ENCODE measurements at places on chromosomes 3 and 15.

DNA sequence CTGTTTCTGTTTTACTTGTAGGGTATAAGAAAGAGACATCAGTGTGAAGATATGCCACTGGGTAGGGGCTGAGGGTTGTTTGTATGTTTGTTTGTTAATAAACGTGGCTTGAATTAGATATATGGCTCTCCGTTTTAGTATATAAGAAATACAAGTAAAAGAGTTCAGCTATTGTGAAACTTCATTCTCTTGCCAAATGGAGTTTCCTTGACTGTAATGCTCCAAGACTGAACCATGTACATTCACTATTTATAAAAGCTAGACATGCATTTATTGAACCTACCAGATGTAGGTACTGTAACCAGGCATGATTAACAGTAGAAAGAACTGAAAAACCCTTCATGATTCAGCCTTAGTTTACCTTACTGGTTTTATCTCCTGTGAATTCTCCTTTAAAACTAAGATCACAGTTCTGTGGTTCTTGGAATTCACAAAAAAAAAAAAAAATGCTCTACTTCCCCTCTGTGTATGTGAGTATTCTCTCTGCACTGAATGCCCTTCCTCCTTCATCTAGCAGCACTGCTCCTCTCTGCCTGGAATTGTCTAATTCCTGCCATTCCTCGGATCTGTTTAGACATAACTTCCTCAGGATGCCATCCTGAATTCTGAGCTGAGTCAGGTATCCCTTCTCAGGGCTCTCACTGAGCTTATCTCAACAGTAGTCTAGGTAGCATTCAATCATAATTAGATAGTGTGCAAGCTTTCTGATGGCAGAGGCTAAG is 504.4 kb downstream of the FHIT start:
- DNase-seq = no peak

DNA sequence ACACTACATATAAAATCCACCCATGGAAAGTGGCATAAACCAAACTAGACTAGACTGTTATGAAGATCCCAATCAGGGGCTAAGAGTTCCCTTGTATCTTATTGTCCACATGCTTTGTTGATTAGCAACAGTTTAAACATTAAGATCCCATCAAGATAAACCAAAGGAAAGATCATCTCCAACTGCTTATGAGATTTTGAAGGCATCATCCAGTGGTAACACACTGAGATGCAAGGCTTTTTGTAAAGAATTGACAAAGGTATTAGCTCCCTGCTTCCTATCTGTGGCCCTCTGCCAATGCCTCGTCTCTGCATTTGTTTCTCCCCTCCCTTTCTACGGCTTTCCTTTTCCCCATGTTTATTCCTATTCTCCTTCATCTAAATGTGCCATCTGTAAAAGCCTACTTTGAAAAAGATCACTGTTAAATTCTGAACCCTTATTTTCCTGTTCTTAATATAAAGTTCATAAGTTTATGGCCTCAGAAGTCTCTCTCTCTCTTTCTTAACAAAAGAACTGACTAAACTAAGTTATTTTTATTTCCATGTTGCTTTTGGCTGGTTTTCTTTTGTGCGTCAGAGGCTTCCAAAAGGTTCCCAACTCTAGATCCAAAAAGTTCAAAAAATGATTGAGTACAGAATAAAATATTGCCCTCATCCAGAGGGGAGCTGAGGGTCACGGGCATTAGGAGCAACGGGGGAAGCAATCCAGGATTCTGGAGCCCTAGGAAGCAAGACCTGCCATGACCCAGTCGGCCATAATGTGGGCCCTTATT is 5.5 kb downstream of the PLD1 start:
- no peak for DNase-seq

DNA sequence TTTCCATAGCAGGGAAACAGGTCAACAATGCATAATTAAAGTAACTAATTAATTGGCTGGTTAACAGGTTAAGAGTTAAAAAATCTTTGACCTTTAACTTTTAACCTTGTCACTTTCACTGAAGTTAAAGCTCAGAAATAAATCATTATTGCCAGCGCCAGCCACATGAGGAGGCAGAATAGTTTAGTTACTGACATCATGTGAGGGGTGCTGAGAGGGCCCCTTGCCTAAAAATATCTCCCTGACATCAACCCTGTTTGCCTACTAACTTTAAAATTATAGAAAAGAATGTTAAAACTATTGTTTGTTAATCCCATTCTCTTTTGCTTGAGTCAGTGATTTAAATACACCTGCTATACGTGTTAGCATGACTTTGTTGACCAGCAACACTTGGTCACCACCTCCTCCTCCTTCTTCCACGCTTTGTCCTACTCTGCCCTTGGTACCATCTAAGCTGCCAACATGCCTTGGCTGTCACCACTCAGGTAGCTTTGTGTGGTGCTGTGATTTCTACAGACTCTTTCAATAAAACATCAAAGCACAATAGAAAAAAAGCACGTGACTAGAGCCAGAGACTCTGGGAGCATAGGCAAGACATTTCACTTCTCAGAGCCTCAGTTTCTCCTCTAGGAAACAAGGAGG is 2.7 kb downstream of the FBXO40 start:
- DNase-seq = no peak

DNA sequence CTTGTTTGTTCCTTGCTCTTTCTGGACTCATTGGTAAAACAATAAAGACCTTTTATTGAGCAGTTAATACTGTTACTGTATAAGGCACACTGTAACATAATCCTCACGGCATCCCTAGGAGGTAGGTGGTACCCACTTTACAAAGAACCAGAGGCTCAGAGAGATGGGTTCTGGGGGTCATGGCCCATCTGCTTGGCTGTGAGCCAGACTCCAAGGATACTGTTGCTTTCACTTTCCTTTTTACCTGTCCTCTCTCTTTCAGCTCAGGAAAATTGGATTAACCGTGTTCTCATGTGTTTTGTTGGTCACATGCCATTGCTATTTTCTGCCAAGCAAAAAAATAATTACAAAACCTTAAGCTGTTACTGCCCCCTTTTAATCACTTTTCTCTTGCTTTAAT is 34.8 kb upstream of the FILIP1L start:
- DNase-seq = no peak

DNA sequence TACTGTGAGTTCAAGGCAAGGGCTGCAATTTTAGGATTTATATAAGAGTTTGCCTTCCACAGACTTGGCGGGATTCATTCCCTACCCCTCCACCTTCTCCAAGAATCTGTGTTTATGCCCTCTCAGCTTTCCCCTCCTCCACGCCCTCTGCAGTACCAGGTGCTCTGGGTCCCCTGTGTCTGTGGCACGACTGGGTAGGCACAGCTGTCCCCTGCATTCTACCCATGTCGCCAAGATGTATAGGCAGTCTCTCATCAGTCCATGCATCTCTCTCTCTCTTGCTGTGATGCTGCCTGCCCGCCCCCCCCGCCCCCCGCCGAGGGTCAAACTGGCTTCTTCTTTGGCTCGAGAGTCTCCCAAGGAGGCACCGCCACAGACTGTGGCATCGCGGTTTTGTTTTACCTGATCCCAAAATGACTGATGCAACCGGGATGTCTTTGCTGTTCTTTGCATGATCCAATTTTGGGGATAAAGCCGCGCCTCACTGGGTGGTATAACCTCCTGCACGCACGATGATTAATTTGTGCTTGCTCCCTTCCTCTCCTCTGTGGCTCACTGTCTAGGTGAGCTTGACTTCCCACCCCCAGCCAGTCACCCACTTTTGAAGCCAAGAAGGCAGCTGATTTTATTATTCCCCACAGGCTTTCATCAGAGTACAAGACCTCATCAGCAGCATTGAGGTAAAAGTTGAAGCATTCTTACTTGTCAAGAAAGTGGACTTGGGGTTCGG is 43.7 kb downstream of the EFCAB12 start:
- no peak for DNase-seq

GRCh38 chr3:89803711-89804110 is 696.3 kb downstream of the EPHA3 start:
- no peak for DNase-seq

DNA sequence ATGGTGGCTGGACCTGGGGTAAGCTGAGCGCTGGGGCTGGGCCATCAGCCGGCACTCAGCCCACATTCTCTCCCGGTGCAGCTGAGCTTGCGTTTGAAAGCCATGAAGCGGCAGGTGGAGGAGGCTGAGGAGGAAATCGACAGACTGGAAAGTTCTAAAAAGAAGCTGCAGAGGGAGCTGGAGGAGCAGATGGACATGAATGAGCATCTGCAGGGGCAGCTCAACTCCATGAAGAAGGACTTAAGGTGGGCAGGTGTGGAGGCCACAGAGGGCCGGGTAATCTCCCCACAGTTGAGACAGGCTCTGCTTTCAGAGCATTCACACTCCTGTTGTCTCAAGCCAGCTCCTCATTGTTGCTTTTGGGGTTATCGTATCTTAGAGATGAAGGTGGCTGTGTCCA is 45.7 kb upstream of the MYZAP start:
- no peak for DNase-seq

- no peak for DNase-seq
Observed at GRCh38 chr3:197889204-197889930, 60.6 kb upstream of the RPL35A start.

- DNase-seq = no peak
Observed at GRCh38 chr3:194760494-194761137, 74.9 kb downstream of the FAM43A start.

- DNase-seq = no peak
Observed at GRCh38 chr3:138046085-138046484, 36.1 kb downstream of the CLDN18 start.

- DNase-seq = peak; percentile 14
Observed at GRCh38 chr15:55221090-55222011, 24.6 kb upstream of the RSL24D1 start.

- peak; percentile 40 for DNase-seq
Observed at GRCh38 chr3:69784954-69785514, 45.8 kb downstream of the MITF start.

GRCh38 chr3:142794508-142794907 is 70.7 kb downstream of the TRPC1 start:
- no peak for DNase-seq

DNA sequence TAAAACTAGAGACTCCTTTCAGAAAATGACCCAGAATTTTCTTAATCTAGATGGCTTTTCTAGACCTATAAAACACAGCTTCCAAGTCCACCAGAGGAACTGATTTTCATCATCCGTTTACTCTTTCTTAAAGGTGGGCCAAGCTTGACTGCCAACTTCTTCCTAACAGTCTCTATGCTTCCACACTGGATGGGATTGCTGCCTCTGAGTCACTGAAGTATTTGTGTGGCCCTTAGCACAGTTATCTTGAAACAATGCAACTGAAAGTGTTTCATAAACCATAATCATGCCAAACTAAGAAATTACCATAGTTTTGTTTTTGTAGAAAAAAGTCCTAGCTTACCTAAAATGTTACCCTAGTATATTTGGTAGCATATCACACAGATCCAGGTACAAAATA is 985.7 kb downstream of the TUSC7 start:
- no peak for DNase-seq

- DNase-seq = no peak
Observed at GRCh38 chr15:56886363-56886931, 32.0 kb upstream of the TCF12 start.

DNA sequence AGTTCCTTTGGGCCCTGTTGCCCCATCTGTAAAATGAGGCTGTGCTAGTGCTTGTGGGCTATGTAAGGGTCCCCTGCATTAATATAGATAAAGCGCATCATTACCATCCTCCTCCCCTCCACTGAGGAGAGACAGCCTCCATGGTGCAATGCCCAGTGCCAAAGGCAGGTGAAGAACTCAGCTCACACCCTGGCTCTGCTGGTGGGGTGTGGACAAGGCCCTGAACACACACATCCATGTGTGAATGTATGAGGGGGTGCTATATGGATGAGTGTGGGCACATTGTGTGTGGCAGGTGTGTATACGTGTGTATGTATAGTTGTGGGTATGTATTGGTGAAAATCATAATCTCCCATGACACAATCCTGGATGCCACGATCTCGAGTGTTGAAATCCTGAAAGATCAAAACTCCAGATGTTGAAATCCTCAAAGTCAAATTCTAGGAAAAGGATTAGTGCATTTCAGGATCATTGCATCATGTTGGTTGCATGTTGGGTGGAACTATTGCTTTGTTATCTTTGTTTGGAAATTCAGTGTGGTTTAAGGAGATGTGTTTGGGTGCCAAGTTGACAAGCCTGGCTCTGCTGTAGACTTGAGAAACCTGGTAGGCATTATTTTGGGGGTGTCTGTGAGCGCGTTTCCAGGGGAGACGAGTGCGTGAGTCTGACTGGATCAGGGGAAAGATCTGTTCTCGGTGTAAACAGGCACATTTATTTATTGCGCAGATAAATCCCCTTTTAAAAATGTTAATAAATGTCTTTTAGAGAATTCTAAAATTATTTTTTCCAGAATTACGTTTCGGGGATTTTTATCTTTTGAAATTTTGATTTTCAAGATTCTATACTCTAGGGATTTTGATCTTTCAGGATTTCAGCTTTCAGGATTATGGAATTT is 42.0 kb upstream of the SEC61A1 start:
- no peak for DNase-seq

DNA sequence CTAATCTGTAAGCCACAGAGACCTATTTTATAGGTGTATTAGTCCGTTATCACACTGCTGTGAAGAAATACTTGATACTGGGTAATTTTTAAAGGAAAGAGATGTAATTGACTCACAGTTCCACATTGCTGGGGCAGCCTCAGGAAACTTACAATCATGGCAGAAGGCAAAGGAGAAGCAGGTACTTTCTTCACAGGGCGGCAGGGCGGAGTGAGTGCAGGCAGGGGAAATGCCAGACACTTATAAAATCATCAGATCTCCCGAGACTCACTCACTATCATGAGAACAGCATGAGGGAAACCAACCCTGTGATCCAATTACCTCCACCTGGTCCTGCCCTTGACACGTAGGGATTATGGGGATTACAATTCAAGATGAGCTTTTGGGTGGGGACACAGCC is 108.7 kb downstream of the GALK2 start:
- no peak for DNase-seq

GRCh38 chr3:125119752-125120378 is 64.1 kb upstream of the HEG1 start:
- DNase-seq = no peak
